Epithelial cell of esophagus (primary cell): ENCODE measurements at places on chromosomes 12 and 14.

GRCh38 chr12:62766496-62766895, 168.5 kb downstream of the PPM1H start:
- DNase-seq: no peak

GRCh38 chr12:74903522-74903921, 306.1 kb downstream of the KCNC2 start:
- peak; percentile 56 for DNase-seq

DNA sequence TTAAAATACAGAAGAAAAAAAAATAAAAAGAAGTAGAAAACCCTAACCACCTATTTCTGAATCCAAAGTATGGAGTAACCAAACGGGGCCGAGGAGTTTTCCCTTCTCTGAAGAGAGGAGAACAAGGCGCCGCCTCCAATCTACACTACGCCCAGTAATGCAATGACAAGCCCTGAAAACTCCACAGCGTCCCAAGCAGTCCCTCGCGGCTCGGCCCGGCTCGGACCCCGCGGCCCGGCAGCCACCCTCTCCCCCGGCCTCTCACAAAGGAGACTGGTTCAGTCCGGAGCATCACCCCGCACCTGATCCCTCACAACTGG, 371 bp downstream of the CHD8 start:
- DNase-seq: peak; percentile 40

GRCh38 chr14:103534576-103535061, 5.6 kb downstream of the TRMT61A start:
- no peak for DNase-seq

DNA sequence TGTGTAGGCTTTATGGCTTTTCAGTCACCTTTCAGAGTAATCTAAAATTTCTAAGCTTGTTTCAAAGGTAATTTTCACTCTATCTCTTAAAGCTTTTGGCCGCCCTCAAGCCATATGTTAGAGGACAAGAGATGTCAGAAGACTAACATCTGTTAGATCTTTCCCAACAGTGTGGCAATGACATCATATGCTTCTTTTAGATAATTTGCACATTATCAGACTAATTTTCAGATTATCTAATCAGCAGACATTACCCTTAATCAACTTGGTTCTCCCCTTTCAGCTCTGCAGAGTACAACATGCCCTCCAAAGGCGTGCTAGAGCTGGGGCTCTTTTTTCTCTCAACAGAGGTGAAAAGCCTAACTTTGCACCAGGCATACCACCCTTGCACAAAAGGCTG, 207.1 kb downstream of the DPF3 start:
- no peak for DNase-seq

- DNase-seq: no peak
Measured at GRCh38 chr12:130196827-130197226, 34.6 kb downstream of the FZD10 start.
